ENCODE measurements at places on chromosomes 1 and 21.

GRCh38 chr21:42164064-42164789, 54.7 kb upstream of the ABCG1 start:
- DNase-seq, result peak; percentile 65

DNA sequence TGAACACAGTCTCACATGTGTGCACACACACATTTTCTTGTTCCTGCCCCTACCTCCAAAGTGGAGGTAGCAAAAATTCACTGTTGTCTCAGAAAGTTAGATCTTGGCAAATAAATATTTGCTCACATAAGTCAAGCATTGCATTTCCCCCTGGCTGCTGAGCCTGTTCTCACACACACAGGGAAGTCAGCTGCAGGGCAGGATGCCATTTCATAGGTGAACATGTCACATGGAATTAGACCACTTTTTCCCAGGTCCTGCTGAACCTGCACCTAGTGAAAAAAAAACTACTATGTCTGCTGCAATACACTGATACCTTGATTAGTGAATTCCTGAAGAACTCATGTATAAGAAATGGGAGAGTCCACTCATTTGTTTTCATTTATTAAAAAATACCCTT, 5.3 kb upstream of the CD55 start:
- no peak for DNase-seq

DNA sequence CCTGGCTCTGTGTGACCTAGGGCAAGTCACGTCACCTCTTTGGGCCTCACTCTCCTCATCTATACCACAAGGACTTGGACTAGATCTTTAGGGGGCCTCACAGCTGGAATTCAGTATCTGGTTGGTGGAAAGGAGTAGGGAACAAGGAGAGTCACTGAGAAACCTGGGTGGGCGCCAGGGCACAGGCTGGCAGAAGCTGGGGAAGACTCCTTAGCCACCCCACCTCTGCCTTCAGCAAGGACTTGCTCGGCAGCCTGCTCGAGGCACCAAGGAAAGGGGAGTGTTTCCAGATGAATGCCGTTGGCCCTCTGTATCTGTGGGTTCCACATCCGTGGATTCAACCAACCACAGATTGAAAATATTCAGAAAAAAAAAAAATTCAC, 1.2 kb upstream of the OPTC start:
- no peak for DNase-seq

DNA sequence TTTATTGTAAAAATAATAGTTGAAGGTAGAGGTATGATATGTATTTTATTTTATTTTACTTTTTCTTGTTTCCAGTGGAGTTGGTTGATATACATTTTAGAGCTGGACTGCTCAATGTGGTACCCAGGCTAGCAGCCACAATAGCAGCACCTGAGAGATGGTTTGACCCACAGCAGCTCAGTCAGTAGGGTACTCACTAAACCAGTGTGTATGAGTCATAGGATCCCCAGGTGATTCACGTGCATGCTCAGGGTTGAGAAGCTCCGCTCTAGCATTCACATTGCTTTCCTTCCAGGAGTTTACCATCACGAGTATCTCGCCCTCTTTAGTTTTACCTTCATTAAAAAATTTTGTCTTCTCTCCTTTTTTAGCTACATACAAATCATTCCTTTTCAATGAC, 96.0 kb upstream of the PAXBP1 start:
- DNase-seq, result no peak

DNA sequence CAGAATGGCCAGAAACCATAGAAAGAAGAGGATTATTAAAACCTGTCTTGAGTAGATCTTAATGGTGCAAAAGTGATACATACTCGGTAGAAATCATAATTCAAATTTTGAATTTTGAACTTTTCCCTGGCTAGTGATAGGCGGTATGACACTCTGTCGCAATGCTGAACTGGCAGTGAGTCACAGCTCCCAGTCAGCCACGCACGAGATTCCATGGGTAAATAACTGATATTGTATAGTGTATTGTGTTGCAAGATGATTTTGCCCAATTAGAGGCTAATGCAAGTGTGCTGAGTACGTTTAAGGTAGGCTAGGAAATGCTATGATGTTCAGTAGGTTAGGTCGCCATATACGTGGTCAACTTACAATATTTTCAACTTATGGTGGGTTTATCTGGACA, 207.0 kb downstream of the SIPA1L2 start:
- no peak for DNase-seq

DNA sequence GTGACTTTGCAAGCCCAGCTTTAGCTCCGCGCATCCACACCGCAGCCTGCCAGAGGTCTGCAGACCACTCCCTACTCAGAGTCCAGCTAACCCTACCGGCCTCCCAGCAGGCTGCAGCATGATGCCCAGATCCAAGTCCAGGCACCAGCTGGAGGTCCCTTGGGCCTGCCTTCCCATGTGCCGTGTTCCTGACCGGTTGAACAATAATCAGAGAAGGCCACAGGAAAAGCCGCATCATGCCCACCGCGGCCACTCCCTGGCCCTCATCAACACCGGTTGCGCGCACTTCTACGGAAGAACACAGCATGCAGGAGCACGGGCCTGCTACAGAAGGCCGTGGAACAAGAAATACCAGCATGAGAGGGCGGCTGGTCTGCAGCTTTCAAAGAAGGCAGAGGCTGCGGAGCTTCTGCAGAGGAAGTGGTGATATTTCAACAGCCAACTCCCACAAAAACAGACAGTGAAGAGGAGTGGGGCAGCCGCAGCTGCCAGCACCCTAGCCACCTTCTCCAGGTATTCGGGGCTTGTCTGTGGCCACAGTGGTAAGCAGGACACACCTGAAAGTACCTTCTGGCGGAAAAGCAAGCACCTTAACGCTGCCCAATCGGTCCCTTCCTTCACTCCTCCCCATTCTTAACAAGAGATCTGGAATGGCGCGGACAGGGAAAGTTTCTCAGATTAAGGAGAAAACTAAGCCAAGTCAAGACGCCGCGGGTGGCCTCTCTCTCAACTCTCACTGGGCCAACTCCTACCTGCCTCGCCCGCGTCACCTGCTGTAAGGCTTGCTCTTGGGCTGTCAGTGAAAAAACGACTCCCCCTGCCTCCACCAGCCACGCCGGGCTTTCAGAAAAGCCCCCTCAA, 1.5 kb downstream of the PGBD5 start:
- DNase-seq, result no peak

Data from heart right ventricle (tissue), 16 donors.